ENCODE measurements at places on chromosomes 7 and 10.
A peak's percentile ranks its signal among the peaks of the same experiment; 100 is the strongest.

- DNase-seq, result no peak
Observed at GRCh38 chr10:86597306-86597705, 57.0 kb upstream of the OPN4 start.

GRCh38 chr10:85826377-85826776, 540.2 kb downstream of the GRID1 start:
- no peak for DNase-seq

DNA sequence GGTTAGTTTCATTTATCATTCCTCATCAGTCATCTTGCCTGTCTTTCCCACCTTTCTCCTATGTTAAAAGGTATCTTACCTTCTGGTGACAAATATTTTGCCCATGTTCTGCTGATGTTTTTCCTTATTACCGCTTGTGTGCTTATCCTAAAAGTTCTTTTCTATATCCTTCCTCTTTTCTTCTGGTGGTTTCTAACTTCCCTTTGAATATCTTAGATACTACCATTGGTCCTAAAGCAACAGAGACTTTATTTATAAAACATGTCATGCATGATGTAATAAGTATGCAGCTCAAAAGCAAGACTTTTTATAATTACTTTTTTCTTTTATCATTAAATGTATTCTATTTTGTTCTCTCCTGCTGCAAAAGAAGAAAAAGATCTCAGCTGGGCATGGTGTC, 24.8 kb downstream of the TBC1D12 start:
- DNase-seq, result no peak

DNA sequence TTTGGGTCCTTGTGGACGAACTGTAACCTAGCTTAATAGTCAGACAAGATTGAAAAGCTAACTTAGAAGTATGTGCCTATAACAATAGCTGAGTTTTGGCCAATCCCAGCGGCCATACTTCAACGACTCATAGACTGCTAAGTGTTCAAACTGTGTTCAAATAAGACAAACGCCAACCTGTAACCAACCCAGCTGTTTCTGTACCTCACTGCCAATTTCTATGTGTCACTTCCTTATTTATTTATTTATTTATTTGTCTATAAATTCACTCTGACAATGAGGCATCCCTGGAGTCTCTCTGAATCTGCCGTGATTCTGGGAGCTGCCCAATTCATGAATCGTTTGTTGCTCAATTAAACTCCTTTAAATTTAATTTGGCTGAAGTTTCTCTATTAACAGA, 21.7 kb downstream of the ST8SIA6 start:
- DNase-seq, result no peak

DNA sequence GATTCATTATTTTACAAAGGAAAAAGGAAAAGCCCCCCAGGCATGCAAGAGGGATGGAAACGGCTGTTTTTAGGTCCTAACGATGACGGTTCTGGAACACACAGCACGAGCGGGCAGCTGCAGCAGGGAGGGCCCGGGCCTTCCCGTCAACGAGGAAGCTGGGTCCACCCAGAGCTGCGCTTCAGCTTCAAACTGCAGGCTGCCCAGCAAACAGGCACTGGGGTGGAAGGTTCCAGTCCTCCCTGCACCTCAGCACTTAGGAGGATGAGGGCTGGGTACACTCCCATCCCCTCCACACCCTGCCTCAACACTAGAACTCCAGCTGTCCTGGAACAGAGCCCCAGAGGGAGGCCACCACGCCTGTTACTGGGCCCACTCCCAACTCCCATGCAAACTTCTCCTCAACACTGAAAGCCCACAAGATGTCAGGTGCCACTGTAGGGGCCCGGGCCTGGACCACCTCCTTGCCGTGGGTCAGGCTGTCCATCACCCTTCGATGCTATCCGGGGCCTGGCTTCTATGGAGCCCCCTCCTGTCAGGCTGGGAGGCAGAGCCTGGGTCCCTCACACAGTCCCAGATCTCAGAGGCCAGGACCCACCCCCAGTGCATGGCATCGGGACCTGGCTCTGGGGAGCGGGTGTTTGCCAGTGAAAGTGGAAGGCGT, 33.0 kb downstream of the PAPOLB start:
- no peak for DNase-seq

DNA sequence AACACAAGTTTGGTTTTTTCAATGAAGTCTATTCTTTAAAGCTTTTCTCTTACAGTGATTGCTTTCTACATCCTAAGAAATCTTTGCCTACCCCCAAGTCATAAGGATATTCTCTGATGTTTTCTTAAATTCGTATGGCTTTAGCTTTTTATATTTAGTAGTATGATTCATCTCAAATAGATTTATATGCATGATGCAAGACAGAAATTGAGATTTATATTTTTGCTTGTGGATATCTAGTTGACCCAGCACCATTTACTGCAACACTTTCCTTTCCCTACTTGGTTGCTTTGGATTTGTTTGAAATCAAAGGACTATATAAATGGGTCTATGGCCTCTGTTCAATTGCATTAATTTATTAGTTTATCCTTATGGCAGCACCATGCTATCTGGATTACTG, 113.9 kb downstream of the ZNF438 start:
- DNase-seq, result no peak

- no peak for DNase-seq
Observed at GRCh38 chr10:23405540-23405939, 33.3 kb upstream of the OTUD1 start.

- peak; percentile 55 for DNase-seq
Observed at GRCh38 chr7:1664711-1665548, 5.1 kb upstream of the ELFN1 start.

Data from CD4-positive, alpha-beta T cell treated with Interleukin-10 for 1 hour (primary cell).